ENCODE measurements at places on chromosomes 6 and 20. TPM values are rescaled to one million over a fixed set of nuclear protein-coding genes. Genes with fewer than 3 reads are reported as not detected.

The IL20RA gene
- not detected for polyA plus RNA-seq

The GHRH gene
- polyA plus RNA-seq = not detected

The RAET1L gene
- polyA plus RNA-seq = not detected

GRCh38 chr6:3392930-3393835 lies 63.7 kb downstream of the SLC22A23 start:
- H3K27me3 ChIP-seq = peaks cover 5% of the 10 kb centered on the region
- H3K27ac ChIP-seq = no peak overlapping the region
- no peaks in the 10 kb centered on the region for H3K36me3 ChIP-seq
- H3K4me1 ChIP-seq = peaks cover 6% of the 10 kb centered on the region
- no peak for DNase-seq

DNA sequence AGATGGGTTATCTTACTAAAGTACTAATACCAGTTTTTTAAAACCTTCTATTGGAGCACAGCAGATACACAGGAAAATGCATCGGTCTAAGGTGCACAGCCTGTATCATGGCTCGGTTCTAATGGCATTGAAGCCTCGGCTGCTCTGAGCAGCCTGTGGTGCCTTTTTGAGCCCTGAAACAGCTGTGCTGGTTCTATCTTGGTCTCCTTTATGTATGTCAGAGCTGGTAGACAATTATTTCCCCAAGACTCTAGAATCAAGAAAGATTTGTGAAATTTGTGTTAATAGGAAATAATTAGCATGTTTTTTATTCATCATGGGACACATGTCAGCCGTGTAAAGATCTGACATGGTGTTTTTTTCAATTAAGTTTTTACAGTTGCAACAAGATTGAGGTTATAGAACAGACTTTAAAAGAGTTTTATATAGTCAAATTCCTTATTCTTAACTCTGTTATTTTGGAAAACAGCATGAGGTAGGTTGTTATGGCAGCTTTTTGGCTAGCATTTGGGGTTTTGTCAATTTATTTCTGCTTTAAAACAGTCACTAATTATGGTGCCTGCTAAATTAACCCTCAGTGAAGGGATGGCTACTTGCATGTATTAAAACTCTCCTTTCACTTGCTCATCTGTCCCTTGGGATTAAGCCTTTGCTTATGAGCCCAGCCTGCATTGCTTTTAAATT lies 40.3 kb upstream of the C20orf144 start:
- no peak for DNase-seq
- H3K4me1 ChIP-seq = peaks cover 14% of the 10 kb centered on the region

All from naive B cell (primary cell).